ENCODE measurements at places on chromosomes 2 and 18.

DNA sequence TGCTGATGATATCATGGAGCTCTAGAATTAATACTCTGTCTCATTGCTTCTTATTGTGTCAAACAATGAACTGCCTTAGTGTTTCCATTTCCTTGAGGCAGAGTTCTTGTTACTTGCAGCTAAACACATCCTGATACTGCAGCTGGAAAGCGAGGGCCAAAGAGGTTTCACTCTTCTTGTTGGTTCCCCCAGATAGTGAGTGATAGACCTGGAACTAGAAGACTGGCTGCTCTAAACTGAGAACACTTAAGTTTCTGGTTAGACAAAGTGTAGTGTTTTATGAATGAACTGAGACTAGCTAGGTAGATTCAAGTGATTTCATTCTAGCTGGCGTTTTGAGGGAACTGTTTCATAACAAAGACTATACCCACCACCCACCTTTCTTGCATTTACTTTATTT lies 321.7 kb downstream of the TXNL1 start:
- no peak for DNase-seq

- no peak for DNase-seq
These were observed 774.3 kb upstream of the TMEFF2 start for GRCh38 chr2:192969055-192969454.

- DNase-seq: no peak
These were observed 161.3 kb upstream of the SMAD7 start for GRCh38 chr18:49112031-49112430.

GRCh38 chr18:73768043-73768442 lies 379.6 kb downstream of the FBXO15 start:
- DNase-seq: no peak

DNA sequence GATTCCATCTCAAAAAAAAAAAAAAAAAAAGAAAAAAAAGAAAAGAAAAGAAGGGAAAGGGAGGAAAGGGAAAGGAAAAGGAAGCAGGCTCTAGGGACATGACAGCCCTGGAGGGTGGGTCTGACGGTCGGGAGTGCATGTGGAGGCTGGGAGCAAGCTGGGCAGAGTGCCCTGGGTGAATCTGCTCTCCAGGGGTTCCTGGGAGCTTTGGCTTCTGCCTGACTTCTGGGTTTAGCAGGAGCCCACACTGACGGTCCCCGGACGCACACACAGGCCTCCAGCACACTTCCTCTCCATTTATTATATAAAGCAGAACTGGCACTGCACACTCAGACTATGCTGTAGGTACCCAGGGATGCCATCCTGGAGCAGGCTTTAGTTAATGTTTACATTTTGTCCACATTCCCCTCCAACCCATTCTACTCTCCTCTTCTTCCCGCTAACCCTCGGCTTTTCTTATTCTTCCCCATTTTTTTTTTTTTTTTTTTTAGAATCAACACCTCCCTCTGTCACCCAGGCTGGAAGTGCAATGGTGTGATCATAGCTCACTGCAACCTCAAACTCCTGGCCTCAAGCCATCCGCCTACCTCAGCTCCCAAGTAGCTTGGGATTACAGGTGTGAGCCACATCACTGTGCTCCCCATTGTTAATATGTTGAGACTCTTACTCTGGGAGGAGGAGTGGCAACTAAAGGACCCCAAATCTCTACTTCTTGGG lies 151.1 kb upstream of the SLC1A4 start:
- DNase-seq: no peak

DNA sequence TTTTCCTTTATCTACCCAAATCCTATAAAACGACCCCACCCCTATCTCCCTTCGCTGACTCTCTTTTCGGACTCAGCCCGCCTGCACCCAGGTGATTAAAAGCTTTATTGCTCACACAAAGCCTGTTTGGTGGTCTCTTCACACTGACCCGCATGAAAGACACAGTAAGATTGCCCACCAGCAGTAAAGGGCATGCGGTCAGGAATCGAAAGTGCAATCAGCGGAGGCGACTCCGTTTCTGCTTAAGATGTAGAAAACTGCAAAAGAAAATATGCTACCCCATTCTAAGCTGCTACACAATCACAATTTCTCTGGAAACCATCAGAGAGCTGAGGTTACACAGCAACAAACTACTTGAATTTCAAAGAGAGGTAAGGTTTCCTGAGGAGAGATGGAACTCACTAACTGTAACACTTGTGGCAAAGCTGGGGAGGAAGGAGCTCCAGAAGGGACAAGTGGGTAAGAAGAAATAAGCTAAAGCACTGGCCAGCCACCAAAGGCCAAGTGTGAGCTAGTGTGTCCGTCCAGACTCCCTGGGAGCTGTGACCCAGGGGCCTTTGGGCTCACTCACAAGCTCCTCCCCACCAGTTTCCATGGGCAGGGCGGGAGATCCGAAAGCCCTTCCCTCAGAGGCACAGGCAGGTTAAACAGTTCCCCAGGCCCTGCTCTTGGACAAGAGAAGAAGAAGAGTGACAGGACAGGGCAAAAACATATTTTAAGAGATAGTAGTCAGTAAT lies 72.8 kb upstream of the TGFA start:
- peak; percentile 62 for DNase-seq

- no peak for DNase-seq
These were observed 213.4 kb downstream of the RND3 start for GRCh38 chr2:150274108-150274507.

DNA sequence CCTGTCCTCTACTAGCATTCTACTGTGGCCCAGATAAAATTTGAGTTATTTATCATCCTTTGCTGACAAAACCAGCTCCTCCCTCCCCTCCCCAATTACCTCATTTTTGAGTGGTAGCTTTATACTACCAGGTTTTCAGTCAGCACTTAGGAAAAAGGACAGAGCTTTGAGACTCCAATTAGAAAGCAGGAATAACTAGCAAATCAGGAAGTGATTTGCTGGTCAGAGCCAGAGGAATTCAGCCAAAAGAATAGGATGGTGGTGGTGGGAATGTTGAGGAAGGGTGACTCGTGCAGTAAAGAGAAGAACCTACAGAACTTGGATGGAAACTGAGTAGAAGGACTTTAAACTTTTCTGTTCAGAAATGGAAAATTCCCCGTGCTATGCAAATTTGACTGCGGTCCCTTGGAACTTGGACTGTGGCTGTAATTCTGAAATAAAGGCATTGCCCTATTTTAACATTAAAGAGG lies 3.7 kb downstream of the MYL12B start:
- no peak for DNase-seq

DNA sequence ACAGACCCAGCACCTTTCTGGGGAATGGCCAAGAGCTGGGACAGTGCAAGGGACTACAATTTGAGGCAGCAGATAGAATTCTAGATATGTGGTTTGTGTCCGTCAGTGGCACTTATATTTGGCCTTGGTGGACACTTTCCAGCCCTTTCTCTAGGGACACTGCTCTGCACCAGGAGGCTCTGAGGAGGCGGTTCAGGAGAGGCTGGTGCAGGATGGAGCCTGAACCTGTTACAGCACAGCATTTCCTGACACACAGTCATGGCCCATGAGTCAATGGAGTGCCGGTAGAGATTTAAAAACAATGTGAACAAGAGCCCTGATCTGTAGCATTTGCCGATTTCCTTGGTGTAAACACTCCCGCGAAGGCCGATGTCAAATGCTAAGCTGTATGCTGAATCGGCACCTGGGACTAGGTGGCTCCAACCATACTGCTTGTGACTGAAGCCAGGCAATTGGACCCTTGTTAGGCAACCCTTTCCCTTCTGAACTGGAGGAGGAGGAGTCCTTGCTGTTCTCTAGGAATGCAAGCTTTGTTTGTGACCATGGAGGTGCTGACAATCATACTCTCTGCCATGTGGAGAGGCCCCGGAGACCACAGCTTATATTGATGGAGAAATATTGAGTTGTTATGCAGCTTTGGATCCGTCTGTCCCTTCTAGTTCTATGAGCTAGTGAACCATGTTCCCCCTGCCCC lies 11.9 kb downstream of the FABP1 start:
- DNase-seq: no peak

DNA sequence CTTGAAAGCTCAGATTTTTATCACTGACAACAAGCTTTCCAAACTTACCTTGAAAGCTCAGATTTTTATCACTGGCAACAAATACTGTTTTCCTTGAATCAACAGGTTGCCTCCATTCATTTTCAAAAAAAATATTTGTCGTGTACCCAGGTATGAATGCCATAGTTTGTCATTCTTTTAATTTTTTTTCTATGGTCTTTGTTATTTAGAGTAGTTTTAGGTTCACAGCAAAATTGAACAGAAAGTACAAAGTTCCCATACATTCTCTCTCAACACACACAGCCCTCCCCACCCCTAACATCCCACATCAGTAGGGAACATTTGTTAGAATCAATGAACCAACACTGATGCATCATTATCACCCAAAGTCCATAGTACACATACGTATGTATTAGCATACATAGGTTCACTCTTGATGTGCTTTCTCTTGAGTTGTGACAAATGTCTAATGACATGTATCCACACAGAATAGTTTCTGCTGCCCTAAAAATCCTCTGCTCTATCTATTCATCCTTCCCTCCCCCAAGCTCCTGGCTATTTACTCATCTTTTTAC lies 25.9 kb downstream of the WDR33 start:
- no peak for DNase-seq

GRCh38 chr18:24027156-24027827 lies 12.7 kb downstream of the TTC39C start:
- DNase-seq: no peak

GRCh38 chr2:11352781-11353537 lies 8.5 kb upstream of the ROCK2 start:
- DNase-seq: no peak
